Mesothelial cell of epicardium (in vitro differentiated cells): ENCODE measurements at places on chromosomes 1 and 21.

DNA sequence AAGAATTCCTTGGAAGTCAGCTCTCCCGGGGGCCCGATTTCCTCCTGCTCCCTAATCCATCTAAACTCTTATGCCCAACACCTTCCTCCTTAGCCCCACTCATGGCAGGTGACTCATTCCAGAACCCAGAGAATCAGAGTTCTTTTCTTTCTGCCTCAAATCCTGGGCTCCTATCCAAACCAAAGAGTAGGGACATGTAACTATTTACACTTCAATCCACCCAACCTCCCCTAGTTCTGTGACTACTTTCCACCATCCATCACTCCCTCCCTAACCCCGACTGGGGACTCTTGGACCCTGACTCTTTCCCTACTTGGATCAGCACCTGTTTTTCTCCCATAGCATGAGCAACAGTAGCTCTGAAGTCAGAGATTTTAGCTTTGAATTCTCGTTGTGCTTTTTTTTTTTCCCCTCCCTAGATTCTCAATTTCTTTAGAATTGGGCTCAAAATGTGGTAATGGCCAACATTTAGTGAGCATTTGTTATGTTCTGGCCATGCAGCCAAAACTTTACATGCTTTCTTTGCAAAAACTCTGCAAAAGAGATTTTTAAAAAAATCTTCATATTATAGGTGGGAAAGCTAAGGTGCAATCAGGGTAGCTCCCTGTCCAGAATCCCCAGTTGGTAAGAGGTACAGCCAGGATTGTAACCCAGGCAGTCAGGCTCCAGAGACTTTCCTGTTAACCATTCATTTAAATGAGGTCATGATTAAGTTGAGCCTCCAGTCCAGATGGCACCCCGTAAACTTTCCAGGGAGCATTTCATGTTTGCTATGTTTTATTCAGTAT lies 7.5 kb upstream of the CYP4A11 start:
- DNase-seq: no peak

GRCh38 chr1:39852876-39853275 lies 30.4 kb downstream of the TRIT1 start:
- no peak for DNase-seq

DNA sequence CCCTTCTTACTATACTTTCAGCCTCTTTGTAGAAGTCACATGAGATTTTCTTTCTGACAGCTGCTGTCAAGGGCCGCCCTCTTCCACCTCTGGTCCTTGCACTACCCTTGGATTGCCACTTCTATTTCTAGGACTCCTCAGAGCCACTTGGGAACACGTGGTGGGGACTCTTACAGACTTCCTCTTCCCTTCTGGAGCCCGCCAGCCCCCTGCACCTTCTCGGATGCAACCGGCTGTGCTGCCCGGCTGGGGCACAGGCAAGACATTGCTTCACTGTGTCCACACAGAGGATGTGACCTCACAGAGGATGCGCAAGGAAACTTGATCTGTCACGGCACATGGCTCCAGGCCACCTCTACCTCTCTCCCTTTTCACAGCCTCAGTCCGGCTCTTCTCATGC lies 2.4 kb upstream of the IKBKE start:
- DNase-seq: no peak

GRCh38 chr1:17847111-17847510 lies 92.0 kb downstream of the ACTL8 start:
- DNase-seq: no peak

GRCh38 chr1:223212441-223212840 lies 69.4 kb upstream of the TLR5 start:
- DNase-seq: no peak

GRCh38 chr1:110161849-110162248 lies 11.6 kb downstream of the SLC6A17 start:
- no peak for DNase-seq

GRCh38 chr1:32040711-32041110 lies 27.0 kb downstream of the KHDRBS1 start:
- no peak for DNase-seq

DNA sequence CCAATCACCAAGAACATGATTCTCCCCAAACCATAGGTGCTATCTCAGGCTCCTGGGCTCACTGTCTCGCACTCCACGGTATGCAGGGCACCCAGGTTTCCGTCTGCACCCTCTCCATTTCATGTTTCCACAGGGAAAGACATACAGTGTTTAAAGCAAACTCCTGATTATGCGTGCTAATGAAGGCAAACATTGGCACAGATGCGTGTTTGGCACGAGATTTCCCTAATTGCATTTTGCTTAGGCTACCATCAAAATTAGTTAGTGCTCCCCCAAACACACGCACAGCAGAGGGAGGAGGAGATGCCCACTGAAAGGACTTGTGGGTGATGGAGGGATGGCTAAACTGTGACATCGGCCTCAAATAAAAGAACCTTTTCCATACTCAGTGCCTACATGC lies 32.2 kb upstream of the TIAM1 start:
- no peak for DNase-seq

- DNase-seq: peak; percentile 35
Measured at GRCh38 chr21:42313501-42313969, 1.7 kb downstream of the TFF3 start.

DNA sequence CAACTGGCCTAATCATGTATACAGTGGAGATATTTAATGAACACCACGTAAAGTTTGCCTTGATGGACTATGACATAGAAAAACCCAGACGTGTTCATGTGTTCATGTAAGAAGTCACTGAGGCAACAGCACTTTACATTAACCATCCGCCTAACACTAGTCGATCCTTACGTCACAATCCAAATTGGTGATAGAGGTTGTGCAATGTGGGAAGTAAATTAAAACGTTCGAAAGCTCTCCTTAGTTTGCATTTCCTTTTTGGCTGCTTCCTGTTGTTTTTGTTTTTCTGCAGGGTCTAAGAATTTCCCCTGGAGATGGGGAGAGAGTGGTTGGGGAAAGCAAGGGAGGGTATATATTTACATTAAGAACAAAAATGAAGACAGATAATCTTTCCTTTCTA lies 587.5 kb upstream of the ADGRL2 start:
- no peak for DNase-seq

DNA sequence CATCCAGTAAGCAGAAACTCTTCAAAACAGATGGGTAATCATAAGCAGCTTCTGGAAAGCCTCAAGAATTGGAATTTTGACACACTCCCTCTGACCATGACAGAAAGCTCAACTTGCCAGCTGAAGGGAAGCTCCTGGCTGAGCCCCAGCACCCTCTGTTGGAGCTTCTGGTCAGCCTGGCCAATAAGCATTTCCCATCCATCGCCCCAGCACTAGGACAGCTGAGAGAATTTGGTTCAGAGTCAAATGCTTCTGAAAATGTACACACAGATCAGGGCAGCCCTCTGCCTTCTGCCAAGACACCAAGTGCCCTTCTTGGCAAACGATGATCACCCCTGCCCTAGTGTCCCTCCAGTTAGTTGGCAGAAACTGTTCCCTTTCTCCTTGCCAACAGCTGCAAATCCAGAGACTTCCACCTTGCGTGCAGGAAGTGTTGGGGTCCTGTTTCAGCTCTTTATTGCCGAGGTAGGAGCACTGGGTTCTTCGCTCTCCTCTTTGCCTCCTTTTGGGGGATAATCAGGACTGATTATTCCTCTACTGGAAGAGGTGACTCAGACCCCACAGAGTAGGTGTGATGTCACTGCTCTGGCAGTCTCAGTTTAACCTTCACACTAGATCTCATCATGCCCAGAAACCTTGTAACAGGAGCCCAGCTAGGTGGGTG lies 11.9 kb downstream of the PIGV start:
- no peak for DNase-seq

DNA sequence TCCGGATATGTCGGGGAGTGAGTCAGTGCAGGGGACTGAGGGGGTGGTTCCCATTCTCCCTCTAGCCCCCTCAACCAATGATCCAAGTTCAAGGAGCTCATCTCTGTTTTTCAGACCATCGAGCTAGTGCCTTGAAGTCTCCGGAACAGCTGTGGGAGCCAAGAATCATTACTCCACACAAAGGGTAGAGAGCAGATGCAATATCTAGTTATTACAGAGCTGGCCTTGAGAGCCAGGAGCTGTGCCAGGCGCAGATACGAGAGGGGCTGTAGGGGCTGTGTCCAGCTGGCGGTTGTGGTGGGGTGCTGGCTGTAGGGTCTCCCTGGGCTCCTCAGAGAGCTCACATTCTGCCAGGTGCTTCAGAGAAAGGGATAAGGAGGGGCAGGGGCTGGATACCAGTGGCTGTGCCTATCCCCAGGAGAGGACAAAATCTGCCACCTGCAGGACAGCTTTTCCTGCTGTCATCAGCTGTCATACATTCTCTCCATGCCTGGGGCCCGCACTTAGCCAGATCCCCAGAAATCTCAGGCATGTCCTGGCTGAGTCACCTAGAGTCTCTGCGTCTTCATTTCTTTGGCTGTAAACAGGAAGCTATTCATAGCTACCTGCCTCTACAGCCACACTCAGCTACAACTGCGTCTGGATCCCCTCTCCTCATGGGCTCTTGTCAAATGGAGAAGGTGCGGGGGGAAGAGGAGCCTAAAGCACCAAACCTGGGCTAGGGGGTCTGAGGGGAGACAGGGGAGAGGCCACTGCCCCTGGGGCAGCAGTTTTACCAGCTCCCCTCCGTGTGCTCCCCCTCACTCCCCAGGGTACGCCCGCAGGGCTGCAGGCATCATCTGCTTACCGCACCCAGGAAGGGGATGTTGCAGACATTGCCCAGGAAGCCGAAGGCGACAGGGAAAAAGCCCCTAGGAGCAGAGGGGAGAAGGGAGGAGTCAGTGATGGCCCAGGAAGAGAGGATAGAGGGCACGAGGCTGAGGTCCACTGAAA lies 2.4 kb upstream of the KISS1 start:
- DNase-seq: no peak

- DNase-seq: peak; percentile 51
Measured at GRCh38 chr1:151828921-151829320, 2.7 kb downstream of the RORC start.

- DNase-seq: no peak
Measured at GRCh38 chr1:162954824-162955223, 93.8 kb upstream of the CCDC190 start.

GRCh38 chr1:58924016-58924565 lies 140.2 kb upstream of the JUN start:
- no peak for DNase-seq

- DNase-seq: no peak
Measured at GRCh38 chr1:4778056-4778455, 123.6 kb downstream of the AJAP1 start.

- DNase-seq: no peak
Measured at GRCh38 chr21:19468991-19469715, 1065.6 kb upstream of the TMPRSS15 start.

GRCh38 chr1:32884726-32885125 lies 1.6 kb upstream of the HPCA start:
- DNase-seq: no peak

DNA sequence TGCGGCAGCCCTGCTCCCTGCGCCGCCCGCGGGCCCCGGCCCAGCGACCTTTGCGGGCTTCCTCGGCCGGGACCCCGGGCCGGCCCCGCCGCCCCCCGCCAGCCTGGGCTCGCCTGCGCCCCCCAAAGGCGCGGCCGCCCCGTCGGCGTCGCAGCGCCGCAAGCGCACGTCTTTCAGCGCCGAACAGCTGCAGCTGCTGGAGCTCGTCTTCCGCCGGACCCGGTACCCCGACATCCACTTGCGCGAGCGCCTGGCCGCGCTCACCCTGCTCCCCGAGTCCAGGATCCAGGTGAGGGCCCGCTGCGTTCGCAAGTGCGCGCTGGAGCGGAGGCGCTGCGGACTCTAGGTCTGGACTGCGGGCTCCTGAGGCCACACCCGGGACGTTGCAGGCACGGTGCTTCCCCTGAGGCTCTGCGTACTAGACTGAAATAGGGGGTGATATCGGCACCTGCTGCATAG lies 351 bp downstream of the MIXL1 start:
- DNase-seq: no peak

GRCh38 chr1:14190508-14190907 lies 408.0 kb upstream of the KAZN start:
- no peak for DNase-seq

GRCh38 chr1:119341372-119341947 lies 27.1 kb upstream of the HAO2 start:
- DNase-seq: no peak

DNA sequence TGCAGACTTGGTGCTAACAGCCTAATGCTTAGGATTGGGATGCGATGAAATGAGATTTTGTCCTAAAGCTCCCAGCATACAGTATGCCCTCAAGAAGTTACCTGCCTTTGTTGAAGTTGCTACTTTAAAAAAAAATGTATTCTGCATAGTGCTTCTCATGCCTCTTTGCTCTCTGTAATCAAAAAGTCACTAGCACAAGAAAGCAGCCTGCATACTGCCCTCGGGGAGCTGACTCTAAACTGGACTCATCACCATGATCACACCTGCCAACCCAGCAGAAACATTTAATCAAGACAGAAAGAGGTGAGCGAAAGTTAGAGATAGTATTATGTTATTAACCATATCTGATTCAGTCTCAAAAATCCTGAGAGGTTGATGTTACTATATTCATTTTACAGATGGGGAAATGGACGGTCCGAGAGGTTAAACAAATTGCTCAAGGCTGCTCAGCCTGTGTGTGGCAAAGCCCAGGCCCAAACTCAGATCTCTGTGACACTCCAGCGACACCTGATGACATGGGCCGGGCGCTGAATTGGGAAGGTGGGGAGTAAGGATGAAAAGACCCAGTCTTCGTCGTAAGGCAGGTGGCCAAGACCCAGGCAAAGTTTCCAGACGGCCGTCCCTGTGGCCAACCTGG lies 1.1 kb downstream of the BATF3 start:
- no peak for DNase-seq

DNA sequence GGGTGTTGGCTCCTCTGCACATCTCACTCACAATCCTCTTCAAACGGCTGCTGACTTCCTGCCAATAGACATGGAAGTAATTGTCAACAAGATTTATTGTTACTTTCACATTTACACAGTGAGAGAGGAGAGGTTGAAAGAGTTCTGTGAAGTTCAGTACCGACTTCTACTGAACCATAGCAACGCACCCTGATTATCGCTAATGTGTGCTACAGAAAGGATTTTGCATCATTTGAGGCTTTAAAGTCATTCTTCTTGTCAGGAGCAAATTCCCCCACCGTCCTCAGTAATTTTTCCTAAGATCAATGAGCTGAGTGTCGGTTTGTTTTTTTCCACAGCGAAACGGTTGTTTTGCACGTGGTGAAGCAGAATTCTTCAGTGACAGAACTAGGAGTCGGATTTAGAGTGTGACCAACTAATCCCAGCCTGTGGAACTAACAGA lies 361.0 kb downstream of the ADGRL2 start:
- DNase-seq: no peak

GRCh38 chr1:39944410-39945112 lies 10.4 kb upstream of the MFSD2A start:
- DNase-seq: no peak

- no peak for DNase-seq
Measured at GRCh38 chr1:203789966-203790365, 5.5 kb upstream of the ZBED6 start.

GRCh38 chr1:3467096-3468036 lies 12.9 kb downstream of the ARHGEF16 start:
- DNase-seq: no peak

DNA sequence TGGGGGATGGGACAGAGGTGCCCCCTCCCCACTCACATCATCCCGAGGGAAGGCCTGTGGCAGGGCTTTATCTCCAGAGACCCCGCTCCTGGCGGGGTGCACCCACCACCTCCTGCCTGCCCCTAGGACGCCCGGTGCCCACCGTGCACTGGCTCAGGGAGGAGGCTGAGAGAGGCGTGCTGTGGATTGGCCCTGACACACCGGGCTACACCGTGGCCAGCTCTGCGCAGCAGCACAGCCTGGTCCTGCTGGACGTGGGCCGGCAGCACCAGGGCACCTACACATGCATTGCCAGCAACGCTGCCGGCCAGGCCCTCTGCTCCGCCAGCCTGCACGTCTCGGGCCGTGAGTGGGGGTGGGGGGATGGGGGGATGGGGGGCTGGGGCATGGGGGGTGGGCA lies 71.7 kb downstream of the TRIM11 start:
- no peak for DNase-seq

GRCh38 chr21:46202592-46203202 lies 18.4 kb upstream of the SPATC1L start:
- DNase-seq: no peak
